Femur (tissue), 1 donor: ENCODE measurements at places on chromosomes 4 and X.

GRCh38 chr4:16764622-16765021 lies 133.8 kb downstream of the LDB2 start:
- DNase-seq, result no peak

GRCh38 chrX:153774576-153775292 lies 6.1 kb upstream of the SRPK3 start:
- DNase-seq, result peak; percentile 14

DNA sequence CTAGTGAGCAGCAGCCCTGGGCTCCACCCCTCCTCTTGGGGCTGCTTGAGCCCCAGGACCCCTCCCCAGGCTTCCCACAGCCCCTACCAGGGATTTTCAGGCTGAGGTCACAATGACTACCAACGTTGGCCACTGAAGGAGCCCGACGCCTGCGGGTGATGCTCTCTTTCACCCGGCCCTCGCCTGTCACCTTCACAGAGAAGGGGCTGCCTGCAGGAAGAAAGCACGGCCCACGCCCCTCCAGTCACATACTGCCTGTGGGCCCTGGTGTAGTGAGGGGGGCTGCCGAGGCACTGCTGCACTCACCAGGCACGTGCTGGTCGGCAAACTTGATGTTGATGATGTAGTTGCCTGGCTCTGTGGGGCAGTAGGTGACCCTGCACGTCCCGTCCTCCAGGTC lies 22.0 kb downstream of the FLNA start:
- no peak for DNase-seq

- peak; percentile 59 for DNase-seq
Measured at GRCh38 chrX:17689971-17690409, 47.3 kb upstream of the SCML1 start.

DNA sequence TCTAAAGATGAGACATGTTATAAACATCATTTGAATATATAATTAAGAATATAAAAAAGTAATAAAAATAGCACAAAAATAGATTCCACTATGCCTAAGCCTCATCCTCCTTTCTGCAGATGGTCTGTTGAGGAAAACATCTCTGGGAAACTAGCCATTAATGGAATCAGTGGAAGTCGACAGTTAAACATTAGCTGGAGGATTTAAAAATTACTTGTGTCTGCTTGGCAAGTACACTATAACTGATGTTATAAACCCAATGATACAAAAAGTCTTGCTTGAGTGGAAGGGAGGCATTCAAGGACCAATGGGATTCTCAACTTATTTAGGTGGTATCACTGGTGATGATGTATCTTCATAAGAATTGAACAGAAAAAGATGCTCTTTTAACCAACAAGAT lies 1598.3 kb downstream of the PCDH18 start:
- DNase-seq, result no peak

- peak; percentile 67 for DNase-seq
Measured at GRCh38 chr4:152109531-152110509, 349.0 kb upstream of the GATB start.

DNA sequence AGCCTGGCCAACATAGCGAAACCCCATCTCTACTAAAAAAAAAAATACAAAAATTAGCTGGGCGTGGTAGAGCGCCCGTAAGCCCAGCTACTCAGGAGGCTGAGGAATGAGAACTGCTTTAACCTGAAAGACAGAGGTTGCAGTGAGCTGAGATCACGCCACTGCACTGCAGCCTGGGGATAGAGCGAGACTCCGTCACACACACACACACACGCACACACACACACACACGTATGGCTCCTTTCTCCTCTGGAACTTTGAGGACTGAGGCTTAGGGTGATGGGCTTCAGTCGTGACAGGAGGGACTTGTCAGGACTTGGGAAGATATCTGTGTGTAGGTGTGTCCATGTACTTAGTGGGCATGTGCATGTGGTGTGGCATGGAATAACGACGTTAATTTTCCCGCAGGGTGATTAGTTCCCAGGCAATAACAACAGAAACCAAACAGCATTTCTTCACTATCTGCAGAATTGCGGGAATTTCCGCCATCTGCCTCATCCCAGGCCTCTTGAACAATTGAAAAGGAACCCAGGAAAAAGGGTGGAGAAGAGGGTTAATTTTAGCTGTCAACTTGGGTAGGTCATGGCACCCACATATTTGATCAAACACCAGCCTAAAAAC lies 47.7 kb downstream of the RWDD4 start:
- no peak for DNase-seq

- DNase-seq, result no peak
Measured at GRCh38 chr4:109671350-109671749, 31.9 kb downstream of the CASP6 start.

- DNase-seq, result no peak
Measured at GRCh38 chr4:41423117-41423516, 114.8 kb upstream of the LIMCH1 start.

DNA sequence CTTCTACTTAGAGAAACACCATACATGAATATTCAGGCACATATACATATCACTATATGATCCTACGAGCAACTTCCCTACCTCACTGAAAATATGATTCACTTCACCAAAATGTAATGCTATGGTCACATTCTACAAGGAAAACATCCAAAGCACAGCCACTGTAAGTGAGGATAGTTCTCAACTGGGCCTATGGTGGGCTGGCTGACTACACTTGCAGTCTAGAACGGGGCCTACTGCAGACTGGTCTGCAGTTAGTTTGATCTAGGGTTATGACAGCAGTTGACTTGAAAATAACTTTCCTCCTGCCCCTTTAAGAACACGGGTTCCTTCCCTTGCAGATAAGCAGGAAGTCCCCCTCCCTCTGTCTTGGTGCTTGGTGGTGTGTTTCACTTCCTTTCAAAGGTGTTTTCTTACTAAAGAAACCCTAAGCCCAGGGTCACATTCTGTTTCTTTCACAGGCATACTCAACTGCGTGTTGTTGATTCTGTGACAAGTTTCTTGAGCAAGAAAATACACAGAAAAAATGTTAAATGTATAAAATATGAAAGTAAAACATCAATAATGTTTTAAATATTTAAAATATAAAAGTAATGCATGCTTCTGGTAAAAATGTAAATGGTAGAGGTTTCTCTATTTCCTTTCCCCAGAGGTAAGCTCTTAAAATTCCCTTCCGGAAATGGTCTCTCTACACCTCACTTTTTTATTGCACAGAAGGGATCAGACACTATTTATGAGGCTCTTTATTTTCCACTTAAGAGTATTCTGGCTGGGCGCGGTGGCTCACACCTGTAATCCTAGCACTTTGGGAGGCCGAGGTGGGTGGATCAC lies 18.0 kb upstream of the TMSB4X start:
- no peak for DNase-seq

GRCh38 chrX:147920161-147920666 lies 8.5 kb downstream of the FMR1 start:
- no peak for DNase-seq

DNA sequence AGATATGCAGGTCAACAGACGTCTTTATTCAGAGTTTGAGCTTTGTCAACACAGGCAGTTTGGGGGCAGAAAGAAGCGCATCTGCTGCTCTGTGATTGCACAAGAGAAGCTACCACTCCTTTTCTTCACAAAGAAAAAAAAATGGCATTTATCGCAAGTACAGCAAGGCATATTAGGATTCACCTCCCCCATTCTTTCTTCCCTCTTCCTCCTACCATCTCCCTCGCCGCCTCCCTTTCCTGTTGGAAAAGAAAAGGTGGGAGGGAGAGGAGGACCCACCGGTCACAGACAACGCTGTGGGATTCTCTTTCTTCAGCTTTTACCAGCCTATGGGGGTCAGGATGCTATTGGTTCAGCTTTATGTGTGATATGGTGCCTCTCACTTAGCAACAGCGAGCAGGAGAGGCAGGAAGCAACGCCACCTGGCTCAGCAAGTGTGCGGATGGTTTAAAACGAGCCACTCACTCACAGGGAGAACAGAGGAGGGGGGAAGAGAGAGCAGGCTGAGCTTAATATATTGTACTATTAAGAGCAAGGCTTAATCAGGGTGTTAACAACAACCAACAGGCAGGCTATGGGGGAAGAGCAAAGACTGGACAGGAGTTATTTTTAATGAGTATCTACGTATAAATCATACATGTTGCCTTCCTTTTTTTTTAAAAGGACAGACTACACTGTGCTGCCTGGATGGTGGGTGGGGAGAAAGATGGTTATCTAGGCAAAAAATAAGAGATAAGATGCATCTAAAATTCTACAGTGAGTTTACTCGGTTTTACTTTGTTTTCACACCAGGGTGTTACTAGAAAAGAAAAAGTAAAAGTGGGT lies 104.7 kb downstream of the MAML3 start:
- peak; percentile 73 for DNase-seq

GRCh38 chr4:16048619-16049419 lies 35.0 kb downstream of the PROM1 start:
- DNase-seq, result peak; percentile 41

DNA sequence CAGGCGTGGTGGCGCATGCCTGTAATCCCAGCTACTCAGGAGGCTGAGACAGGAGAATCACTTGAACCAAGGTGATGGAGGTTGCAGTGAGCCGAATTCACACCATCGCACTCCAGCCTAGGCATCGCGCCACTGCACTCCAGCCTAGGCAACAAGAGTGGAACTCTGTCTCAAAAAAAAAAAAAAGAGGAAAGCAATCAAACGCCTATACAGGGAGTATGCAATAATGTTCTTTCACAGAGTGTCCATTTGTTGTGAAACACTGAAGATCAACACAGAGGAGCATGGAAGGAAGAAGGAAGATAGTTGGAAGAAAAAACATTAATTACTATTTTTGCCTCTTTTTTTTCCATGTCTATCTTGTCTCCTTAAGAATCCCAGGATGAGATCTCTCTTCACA lies 113.4 kb downstream of the FBXO8 start:
- DNase-seq, result no peak

DNA sequence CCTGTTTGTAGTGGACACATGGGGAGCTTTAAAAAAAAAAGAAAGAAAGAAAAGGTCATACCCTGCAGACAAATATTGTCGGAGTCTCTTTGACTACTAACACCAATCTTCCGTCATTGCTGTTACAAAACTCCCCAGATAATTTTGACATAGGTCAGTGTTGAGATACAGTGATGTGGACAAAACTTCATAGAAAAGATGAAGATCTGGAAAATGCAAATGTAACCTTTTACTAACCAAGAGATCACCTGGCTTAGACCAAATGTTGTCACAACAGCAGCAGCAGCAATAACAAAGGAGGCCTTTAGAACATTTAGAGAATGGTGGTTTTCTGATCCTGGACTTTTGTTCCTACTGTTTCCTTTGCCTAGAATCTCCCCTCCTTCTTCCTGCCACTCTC lies 8.1 kb upstream of the COMMD8 start:
- DNase-seq, result no peak

DNA sequence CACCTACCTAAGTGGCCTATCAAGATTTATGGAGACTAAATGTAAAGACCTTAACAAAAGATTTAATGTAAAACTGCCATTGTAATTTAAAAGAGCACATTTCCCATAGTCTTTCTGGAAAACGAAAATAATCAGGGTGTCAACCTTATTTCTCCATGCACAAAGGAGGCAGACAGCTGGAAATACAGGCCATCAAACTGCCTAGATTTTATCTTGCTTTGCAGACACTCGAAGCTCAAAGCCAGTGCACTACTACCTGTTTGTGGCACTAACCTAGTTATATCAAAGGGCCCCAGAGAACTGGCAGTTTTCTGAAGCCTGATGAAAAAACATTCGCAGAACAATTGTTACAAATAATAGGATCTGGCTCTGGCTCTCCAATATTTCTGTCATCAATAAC lies 863.9 kb downstream of the STPG2 start:
- DNase-seq, result no peak

DNA sequence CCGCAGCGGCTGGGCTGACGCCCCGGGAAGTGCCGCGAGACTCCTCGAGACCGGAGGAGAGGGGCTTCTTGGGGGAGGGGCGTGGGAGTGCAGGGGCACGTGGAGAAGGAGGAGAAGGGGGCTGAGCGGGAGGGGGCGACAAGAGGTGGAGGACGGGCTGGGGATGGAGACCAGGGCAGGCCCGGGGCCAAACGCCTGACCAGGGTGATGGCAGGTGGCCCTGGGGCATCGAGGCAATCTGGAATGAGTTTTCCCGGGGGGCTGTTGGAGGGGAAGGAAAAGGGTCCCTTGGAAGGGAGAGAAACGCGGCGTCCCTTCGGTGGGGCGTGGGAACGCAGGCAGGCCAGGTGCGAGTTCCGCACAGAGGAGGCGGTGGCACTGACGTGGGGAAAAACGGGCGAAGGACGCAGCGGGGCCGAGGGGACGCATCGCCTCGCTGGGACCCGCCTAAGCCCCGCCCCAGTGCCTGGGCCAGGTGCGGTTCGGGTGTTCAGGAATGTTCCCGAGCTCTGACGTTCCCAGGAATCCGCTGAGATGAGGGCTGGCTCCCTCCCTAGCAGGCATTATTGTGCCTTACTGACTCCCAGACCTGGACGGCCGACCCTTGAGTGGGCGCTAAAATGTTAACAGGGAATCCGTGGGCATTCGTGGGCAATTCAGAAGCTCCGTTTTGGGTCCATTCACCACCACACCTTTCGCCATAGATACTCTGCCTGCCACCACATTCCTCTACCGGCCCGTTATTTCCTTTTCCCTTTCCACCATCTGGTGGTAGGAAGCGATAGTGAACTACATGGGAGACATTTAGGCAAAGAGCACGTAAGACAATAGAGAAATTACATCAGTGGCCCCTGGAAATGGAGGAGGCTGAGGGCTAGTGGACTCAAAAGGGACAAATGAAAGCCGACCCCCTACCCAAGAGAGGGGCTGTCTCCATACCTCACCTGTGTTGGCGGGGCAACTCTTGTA lies 795 bp upstream of the SH3KBP1 start:
- peak; percentile 49 for DNase-seq

- no peak for DNase-seq
Measured at GRCh38 chr4:26161030-26161824, 159.6 kb upstream of the RBPJ start.

DNA sequence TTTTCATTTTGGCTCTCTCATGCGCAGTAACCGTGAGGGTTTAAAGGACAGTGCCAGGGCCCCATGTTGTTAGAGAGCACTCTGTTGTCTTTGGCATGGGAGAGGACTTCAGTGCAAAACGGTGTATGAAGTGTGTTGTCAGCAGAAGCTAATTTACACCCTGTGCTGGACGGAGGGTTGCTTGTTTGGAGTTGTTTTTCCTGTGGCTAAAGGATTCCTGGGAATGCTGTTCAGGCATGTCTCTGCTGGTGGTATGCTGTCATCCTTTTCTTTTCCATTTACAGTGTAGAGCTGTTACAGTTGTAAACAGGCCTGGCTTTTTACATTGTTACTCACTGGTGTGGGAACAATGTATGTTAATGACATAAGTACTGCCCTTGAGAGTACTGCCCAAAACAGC lies 206.3 kb downstream of the CBR4 start:
- DNase-seq, result no peak

DNA sequence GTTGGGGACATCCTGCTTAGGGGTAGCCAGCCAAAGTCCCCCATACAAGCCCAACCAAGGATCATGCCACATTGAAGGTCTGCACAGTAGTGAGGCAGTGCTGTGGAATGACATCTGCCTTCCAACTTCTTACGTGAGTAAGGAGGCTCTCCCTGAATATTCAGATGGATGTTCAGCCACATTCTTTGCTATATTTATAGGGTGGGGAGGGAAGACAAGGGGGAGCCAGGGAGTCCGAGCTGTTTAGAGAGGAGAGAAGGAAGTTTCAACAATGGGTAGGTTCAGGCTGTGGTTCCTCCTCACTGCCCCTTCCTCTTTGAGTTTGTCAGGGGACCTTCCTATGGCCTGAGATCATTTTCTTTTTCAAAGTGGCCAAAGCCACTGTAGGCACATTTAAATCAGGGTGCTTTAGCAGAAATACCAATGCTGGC lies 29.8 kb downstream of the MSN start:
- no peak for DNase-seq

GRCh38 chr4:65805936-65806335 lies 135.6 kb upstream of the EPHA5 start:
- no peak for DNase-seq
